ENCODE measurements at places on chromosomes 2 and 18.

GRCh38 chr2:235627682-235628081, 133.8 kb downstream of the AGAP1 start:
- DNase-seq = no peak

DNA sequence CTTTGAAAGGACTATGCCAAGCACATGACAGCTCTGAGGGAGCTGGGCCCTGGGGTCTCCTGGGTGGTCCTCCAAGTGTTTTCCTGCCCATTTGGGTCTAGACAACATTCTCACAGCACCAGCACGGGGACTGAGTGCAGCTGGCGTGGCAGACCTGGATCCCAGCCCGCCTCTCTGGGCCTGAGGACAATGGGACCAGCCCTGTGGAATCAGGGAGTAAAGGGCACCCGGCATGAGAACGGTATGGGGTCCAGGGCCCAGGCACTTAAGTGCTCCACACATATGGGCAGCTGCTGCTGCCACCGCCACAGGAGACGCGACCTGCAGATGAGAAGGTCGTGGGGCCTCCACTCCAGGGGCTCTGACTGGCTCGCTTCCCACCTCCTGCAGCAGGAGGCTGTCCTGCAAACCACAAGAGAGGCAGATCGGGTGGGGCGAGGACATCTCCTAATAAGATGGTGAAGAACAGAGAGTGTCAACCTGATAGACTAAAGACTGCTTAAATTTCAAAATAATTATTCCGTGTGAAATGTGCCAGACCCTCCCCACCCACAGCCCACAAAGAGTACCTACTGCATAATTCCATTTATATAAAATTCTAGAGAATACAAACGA, 46.3 kb downstream of the FAM178B start:
- no peak for DNase-seq

GRCh38 chr18:73638709-73639108, 508.9 kb downstream of the FBXO15 start:
- no peak for DNase-seq

GRCh38 chr18:32759611-32760167, 13.1 kb downstream of the KLHL14 start:
- DNase-seq = peak; percentile 80

DNA sequence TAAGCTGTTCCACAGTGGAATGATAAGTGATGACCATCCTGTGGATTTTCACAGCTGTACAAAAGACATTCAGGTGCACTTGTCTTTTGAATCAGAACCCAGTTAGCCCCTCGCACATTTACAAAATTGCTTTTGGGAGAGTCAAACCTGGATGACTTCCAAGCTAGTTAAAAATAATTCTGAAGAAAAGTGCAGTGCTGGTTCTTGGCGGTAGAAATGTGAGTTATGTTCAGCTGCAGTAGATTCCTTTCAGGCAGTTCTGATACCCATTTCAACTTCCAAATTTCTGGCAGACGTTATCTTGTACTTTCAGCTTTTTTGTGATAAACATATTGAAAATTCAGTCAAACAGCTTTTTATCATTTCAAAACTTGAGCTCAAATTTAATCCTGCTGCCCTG, 324.7 kb downstream of the NRXN1 start:
- no peak for DNase-seq

DNA sequence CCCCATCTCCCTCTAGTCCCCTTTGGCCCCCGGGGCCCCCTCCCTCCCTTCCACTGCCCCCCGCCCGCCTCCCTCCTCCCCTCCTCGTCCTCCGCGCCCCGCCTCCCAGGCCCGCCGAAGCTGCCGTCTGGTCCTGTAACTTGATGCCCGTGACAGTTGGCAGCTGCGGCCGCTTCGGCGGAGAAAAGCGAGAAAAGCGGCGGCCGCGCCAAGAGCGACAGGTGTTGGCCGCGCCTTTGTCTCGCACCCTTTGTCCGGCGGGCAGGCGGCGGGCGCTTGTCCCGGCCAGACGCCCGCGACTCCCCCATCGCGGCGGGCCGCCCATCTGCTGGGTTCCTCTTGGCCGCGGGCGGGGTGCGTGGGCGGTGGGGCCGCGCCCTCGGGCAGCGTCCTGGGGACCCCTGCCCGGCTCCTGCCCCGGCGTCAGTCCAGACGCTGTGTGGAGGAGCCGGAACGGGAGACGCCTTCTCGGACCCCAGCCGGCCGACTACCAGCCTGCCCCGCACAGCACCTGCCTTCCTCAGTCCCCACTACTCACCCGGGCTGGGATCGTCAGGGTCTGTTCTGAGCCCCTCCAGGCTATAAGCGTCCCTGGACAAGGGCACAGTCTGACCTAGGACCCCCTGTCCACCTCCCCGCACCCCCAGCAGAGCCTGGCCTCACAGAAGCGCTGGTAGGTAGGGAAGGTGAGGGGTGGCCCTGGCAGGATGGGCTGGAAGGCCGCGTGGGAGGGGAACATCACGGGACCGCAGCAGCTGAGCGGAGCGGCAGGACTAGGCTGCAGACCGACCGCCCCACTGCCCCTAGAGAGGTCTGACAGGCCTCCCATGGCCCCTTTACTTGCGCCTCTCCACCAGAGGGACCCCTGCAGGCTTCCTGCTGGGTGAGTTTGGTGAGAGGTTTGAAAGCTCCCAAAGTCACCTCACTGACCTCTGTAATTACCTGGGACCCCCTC, 1.2 kb upstream of the HES6 start:
- DNase-seq = peak; percentile 79

DNA sequence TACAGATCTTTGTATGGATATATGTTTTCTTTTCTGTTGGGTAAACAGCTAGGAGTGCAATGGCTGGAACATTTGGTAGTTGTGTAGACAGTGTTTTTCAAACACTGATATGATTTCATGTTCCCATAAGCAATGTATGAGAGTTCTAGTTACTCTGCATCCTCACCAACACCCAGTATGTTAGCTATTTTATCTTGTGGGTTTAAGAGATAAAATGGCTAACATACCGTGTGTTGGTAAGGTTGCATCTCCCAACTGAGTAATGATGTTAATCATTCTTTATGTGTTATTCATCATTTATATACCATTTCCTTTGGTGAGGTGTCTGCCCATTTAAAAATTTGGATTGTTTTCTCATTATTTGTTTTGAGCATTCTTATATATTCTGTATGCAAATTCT, 65.7 kb downstream of the LYPD6B start:
- DNase-seq = no peak

GRCh38 chr2:40204268-40204667, 247.6 kb downstream of the SLC8A1 start:
- DNase-seq = no peak

DNA sequence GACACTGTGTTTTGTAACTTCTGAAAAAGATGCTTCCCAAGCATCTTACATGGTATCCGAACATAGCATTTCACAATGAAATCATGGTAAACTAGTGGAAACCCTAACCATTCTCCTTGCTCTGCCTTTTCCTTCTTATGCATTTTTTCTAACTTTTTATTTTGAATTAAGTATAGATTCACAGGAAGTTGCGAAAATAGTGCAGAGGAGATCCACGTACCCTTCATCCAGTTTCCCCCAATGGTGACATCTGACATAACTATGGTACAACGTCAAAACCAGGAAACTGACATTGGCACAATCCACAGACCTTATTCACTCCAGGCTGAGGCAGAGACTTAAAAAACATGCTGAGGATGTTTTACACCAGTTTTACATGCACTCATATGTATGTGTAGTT, 38.3 kb downstream of the AAK1 start:
- DNase-seq = no peak

- DNase-seq = no peak
Observed at GRCh38 chr2:85988175-85988913, 99.6 kb upstream of the ST3GAL5 start.

DNA sequence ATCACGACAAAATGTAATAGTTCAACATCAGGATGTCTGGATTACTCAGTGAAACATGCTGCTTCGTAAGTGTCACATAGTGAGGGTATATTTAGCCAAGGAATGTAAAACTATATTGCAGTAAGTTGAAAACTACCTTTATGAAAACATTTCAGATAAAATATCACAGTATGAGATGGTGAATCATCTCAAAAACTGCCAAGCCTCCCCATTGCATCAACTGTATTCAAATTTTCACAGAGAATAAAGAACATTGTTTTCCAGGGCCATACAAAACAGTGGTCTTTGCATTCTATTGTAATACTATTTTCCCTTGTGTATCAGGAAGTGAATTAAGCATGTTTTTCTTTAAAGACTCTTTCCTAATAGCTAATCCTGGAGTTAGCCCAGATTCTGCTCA, 47.6 kb upstream of the MSTN start:
- no peak for DNase-seq

- no peak for DNase-seq
Observed at GRCh38 chr2:69948032-69948962, 13.1 kb downstream of the ASPRV1 start.

DNA sequence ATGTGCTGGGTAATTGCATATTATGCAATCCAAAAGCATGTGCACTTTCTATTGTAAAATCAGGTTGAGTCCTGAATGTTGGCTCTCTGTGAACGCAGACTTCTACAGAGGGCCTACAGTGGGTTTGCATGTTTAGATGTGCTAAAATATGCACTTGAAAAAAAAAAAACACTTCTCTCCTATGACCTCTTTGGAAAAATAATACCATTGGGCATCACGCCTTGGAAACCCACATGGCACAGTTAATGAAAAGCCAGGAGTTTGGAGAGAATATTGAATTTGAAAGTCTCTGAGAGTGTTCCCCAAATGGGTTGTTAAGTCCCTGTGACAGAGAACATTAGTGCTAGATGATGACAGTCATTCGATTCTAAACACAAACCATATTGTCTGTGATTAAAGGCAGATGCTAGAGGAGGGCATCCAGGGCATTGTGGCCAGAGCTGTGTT, 710.4 kb upstream of the PIK3C3 start:
- no peak for DNase-seq

GRCh38 chr2:169300636-169301530, 61.5 kb downstream of the LRP2 start:
- DNase-seq = no peak

DNA sequence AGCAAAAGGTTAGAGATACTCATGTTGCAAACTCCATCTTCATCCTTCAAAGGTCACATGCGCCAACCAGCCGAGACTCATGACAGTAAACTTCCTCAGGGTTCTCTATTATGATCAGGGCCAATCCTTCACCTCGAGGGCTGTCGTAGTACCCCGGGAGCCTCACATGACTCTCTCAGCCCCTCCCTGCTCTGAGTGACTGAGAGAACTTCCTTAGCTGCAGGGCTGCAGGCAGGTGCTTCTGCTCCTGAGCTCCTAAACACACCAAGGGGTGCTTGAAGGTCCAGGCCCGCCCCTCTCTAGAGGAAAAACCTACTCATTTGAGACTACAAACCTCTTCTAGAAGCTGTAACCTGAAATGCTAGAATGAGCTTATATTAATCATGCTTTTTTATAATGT, 48.2 kb downstream of the LONRF2 start:
- DNase-seq = no peak

DNA sequence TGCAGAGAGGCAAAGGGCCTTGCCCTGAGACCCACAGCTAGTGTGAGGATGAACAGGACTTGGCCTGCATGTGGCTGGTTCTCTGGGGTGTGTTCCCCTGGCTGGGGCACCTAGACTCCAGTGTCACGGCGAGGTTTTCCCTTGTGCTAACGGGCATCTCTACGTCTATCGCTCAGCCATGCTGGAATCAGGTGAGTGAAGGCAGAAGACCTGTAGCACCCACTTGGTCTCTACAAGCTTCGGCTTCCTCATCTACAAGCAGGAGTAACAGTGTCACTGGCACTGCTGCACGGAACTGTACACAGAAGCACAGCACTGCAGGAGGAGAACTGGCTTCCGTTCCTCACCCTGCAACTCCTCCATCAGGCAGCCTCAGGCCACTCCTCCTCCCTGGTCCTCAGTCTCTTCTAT, 30.6 kb downstream of the HS1BP3 start:
- no peak for DNase-seq

DNA sequence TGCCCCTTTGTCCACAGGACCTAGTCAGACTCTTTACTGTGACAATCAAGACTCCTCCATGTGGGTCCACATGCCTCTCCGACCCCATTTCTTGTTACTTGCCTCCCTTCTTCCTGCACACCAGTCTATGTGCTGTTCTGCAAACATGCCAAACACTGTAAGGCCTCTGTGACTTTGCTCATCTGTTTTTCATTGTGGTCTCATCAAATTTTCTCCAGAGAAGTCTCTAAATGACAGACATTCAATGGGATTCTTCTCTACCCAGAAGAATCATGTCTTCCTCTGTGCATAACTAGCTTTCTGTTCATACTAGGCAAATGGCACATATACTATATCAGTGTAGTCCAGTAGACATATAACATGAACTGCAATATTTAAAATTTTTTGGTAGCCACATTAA, 43.0 kb upstream of the KCNE4 start:
- DNase-seq = no peak

GRCh38 chr2:145194673-145195072, 674.8 kb upstream of the ZEB2 start:
- DNase-seq = no peak

DNA sequence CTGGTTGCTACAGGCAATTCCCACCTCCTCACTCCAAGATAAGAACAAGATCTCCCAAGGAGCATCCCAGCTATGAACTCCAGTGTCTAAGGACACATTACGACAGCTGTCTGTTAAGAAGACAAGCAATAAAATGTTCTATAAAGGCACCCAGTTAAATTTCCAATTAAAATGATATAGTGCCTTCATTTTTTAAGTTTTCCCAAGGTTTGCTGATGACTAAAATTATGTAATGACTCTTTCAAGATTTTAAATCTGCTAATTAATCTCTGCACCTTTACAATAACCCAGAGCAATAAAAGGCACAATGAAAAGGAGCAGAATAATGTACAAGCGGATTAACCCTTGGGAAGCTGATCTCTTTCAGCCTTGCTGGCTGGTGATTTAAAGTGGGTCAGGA, 61.6 kb upstream of the REG3G start:
- no peak for DNase-seq

DNA sequence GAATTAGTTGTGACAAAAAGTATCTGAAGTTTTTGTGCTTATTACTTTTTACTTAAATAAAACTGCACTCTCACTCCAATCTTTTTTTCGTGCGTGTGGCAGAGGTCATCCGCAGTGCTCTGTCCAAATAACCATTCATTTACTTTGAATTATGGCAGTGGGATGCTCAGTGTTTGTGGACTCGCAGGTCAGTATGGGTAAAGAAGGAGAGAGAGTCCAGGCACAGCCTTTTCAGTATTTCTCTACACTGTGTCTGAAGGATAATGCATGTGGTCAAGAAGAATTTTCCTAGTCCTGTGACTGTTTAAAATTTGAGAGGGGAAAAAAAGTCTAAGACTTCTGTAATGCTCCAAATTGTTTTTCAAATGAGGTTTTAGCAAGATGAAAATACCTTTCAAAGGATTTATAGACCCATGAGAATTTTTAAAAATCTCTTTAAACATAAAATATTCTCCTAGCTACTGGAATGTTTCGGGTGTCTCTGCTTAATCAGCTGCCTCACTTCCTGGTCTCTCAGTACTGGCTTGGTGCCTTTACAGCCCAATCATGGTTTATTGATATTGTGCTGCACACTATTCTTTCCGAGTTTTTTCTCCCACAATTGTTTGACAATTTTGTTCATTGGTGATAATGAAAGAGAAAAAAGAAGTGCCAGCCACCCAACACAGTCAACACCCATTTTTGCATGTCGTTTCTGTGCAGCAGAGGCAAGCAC, 453.2 kb downstream of the PTPRM start:
- DNase-seq = no peak

- no peak for DNase-seq
Observed at GRCh38 chr2:59080451-59081181, 839.5 kb upstream of the FANCL start.

Measured in SW480 (cell line).